Activated naive CD4-positive, alpha-beta T cell treated with anti-CD3 and anti-CD28 coated beads, Interleukin-2, amount 50 U/mL, for 16 hours (primary cell): ENCODE measurements at places on chromosomes 6 and 20.
A peak's percentile ranks its signal among the peaks of the same experiment; 100 is the strongest.

GRCh38 chr6:47403056-47403455 is 74.5 kb upstream of the CD2AP start:
- no peak for DNase-seq

DNA sequence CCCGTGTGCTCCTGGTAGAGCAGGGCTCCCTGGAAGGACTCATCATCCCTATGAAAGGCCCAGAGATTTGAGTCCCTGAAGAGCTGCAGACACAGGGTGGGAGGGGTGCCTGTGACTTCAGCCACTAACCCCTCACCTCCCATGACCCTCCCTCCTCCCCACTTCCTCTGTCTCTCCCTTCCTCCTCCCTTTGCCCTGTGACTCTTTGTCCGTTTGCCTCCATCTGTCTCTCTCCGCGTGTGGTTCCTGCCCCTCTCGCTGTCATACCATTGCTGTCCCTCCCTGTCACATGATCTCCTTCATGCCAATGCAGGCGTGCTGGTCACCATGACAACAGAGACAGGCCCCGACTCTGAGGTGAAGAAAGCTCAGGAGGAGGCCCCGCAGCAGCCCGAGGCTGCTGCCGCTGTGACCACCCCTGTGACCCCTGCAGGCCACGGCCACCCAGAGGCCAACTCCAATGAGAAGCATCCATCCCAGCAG is 19.0 kb downstream of the EPB41L1 start:
- DNase-seq = no peak

DNA sequence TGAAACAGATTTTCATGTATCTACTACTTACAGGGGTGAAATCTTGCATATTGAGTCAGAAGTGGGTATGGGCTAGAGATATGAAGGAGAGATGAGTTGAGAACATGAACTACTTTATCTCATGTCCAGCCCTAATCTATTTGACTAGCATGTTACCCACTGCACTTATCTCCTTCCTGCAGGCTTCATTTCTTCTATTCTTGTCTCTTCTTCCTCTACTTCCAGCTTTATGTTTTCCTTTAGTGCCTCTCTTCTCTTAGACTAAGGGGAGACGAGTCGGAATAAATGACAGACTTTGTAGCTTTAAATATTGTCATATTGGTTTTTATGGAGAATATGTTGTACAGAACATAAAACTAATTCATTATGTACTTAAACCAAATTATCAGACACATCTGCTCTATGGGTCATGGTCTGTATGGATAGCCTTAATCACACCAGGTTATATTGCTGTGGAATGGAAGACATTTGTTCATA is 5.3 kb downstream of the RAB32 start:
- DNase-seq = no peak

DNA sequence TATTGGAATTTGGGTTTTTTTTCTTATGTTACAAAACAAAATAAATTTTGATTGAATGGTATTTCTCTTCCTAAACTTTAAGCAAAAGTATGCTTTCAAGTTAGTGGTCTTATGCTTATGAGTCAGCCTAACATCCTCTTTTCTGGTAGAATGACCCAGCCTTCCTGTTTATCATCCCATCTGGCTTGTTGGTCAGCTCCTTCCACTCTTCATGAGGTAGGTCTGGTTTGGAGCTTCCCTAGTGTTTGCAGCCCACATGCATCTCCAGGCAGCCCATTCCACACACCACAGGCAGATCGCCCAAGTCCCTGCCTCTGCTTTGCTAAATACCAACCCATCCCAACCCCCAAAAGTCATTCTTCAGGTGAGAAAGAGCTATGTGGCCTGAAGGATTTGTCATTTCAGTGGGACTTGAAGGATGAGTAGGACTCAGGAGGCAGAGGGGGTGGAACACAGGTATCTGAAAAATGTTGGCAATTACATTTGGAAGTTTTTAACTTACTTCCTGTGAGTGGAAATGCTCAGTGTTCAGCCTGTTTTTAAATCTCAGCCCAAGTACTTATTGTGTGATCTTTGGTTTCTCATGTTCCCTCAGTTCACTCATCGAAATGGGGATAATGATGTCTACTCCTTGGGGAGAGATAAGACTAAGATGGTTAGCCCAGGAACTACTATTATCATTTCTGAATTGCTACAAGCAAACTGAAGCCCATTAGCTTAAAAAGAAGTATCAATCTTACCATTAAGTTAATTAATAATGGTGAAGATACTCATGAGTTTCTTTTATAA is 294.0 kb downstream of the ADGB start:
- no peak for DNase-seq

- DNase-seq = peak; percentile 20
Observed at GRCh38 chr20:49037962-49038387, 8.1 kb upstream of the CSE1L start.

DNA sequence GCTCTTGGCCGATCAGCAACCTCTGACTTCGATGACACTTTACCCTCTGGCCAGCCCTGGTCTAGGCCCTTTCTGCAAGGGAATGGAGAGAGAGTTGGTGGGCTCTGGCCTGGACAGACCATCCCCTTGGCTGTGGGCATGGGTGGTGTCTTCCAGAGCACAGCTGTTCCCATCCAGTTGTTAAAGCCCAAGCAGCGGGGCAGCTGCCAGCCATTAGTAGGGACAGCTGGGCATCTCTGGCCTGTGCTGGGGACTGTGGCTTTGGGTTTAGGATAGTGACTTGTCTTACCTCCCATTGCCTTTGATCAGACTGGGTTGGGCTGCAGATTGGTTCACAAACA is 2.8 kb downstream of the CDC25B start:
- DNase-seq = no peak

- DNase-seq = no peak
Observed at GRCh38 chr20:7959484-7959883, 19.2 kb upstream of the HAO1 start.

- no peak for DNase-seq
Observed at GRCh38 chr6:134175532-134176263, 123.3 kb upstream of the SLC2A12 start.

DNA sequence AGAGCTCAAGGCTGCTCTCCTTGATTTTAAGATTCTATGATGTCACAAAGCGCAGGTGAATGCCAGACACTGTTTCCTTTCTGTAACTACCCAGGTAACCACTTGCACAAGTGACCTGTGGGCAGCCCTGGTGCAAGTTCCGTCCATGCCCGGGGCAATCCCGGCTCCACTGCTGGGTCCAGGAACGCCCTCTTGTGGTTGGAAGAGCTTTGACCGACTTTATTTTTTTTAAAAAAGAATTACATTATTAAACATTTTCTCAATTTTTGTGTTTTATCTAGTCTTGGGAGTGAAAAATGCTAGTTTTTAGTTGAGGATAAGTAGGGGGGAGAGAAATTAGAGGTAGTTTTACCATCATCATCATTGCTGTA is 695.2 kb downstream of the QKI start:
- DNase-seq = no peak

GRCh38 chr6:34349211-34349610 is 43.3 kb downstream of the NUDT3 start:
- DNase-seq = no peak

DNA sequence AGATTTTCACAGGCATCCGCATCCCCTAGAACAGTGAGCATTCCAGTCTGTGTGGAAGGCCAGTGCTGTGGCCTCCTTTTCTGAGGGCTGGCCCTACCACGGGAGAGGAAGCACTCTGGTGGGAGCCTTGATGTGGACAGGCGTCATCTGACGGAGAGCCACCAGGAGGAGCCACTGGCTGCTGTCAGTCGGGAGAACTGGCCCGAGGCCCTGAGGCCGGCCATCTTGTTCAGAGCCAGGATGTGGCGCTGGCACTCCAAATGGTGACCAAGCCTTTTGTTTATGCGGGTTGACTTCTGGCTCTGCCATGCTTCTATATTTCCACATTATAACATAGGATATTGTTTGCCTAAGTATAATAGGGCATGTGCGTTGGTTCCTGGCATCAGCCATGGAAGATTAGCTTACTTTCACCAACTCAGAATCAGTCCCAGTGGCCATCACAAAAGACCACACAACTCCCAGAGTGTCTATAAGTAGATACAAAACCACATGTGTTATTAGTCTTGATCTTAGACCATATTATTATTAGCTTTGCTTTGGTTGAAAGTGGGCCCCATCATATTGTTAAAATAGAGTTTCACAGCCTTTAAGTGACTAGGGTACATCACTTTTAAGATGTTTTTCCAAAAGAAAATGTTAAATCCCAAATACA is 273.9 kb upstream of the TAB2 start:
- DNase-seq = peak; percentile 19

DNA sequence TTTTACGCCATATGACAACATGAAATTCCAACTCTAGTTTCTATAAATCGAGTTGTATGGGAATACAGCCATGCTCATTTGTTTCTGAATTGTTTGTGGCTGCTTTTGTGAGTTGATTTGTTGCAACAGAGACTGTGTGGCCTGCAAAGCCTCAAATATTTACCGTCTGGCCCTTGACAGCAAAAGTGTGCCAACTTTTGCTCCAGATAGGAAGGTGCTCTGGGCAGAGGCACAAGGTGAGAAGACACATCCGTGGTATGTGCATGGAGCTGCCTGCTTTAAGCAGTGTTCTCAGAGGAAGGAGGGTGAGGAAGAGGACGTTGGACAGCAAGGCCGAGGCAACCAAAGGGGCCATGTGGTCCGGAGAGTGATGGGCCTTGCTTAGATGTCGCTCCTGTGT is 57.4 kb downstream of the IYD start:
- DNase-seq = no peak

- DNase-seq = no peak
Observed at GRCh38 chr6:14102383-14102782, 15.2 kb upstream of the CD83 start.

DNA sequence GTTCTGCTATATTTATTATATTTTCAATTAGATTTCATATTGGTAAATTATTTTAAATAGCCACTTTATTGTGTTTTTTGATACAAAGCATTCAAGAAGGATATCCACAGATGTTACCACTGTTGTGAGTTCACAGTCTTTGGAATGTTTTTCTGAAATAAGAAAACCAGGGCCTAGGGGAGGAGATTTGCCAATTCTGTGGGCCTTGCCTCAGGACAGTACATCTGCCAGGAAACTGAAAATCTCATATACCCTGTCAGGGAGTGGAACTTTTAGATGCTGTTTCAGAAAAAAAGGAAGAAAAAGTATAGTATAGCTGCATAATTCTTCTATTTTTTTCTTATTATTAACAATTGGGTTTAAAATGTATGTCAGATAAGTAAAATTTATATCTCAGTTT is 995.9 kb upstream of the ADGRB3 start:
- no peak for DNase-seq

DNA sequence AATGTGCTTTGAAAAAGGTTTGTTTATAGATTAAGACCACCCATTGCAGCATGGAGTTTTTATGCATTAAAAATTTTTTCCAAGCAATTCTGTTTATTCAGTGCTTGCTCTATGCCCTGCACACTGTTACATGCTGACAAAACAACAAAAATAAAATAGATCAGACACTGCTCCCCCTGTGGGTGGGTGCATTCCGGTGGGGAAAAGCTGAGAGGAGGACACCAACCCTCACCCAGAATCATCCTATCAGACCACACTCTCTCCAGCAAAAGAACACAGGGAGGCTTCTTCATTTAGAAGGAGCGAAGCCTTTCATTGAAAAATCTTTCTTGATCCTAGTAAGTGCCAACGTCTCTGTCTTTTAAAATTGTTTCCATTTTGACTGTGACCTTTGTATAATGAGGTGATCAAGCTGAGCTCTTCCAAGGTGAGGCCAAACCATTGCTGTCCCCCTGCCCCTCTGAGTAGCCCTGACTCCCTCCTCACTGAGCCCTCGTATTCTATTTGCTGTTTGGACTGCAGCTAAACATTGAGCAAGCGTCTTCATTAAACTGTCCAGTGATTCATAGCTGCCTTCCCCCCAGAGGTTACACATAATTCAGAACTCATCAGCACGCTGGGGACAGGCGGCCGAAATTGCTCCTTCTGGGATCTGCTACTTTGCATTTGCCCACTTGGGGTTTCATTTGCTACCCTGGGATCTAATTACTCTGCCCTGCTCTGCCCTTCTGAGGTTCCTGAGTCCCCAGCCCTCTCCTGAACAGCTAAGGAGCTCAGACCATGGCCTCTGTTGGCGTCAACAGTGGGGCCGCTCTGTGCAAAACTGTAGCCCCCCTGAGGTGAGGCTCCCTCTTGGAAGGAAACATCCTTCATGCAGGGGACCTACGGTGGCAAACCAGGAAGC is 102.4 kb downstream of the F13A1 start:
- DNase-seq = no peak

DNA sequence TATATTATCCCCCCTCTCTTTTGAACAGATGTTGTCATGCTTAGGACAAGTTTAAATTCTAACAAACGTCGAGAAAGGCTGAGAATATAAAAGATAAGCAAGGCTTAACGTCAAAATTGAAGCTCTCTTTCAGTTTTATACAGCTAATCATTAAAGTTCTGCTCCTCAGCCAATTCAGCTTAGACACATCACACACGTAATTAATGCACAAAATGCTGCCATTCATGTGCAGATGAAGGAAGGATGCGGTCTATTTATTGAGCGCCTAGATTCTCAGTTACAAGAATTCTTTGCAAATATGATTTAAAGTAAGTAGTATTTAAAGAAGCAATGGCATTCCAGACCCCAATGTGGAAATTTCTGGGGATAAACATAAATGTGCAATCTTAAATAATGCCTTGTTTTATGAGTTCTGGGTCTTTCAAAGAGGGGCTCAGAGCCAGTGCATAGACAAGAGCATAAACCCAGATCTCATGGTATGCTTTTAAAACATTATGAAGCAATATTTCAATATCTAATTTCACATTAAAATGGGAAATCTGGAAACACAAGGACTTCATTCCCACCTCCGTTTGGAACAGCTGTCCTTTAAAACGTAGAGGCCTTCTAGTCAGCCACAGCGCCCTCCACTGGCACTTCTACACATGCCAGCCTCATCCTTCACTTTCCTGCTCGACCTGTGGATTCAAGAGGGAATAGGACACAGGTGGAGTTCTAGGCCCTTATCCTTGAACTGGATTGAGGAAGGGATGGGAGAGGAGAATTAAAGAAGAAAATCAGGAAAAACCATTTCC is 85.8 kb downstream of the LYRM4 start:
- no peak for DNase-seq

GRCh38 chr6:89575562-89575960 is 63.0 kb downstream of the LYRM2 start:
- DNase-seq = no peak

DNA sequence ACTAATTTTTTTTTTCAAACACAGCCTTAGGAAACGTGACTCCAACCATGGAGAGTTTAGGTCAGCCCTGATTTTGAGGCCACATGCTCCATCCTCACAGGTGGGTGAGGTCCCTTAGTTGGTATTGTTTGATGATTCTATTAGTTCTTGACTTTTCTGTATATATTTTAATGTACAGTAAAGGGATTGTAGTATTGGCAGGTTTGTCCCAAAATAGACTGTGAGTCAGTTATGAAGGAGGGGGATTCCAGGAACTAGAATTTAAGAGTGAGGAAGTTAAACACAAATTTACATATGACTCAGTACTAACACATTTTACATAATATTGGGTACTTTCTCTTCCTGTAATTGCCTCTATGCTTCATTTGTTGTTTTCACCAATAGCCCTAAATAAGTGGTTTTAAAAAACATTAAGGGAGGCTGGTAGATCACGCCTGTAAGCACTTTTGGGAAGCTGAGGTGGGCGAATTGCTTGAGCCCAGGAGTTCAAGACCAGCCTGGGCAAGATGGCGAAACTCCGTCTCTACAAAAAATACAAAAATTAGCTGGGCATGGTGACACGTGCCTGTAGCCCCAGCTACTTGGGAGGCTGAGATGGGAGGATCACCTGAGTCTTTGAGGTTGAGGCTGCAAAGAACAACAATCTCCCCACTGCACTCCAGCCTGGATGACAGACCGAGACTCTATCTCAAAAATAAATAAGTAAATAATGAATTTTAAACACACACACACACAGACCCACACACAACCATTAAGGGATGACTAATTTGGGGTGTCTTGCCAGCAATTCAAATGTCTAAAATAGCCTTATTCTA is 81.8 kb downstream of the SGK1 start:
- no peak for DNase-seq

GRCh38 chr20:62347445-62347844 is 19.7 kb downstream of the LAMA5 start:
- no peak for DNase-seq
